ENCODE measurements at places on chromosomes 16 and 17.

GRCh38 chr17:20300436-20300934 lies 166.9 kb downstream of the LGALS9B start:
- no peak for DNase-seq

DNA sequence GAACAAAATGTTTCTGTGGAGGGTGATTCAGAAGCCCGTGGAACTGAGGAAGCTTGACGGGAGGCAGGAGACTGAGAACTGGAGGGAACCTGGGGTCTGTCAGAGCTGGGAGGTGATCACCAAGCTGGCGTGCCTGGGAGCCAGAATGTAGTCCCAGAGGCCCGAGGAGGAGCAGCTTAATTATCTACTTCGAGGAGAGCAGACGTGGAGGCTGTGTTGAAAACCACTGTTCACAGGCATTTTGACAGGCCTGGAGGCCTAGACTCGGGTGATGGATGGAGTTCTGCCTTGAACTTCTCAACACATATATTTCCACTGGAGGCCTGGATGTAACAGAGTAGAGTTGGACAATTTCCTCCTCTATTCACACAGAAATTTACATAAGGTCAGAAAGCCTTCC lies 177.7 kb upstream of the SALL1 start:
- DNase-seq, result no peak

- DNase-seq, result no peak
These were observed 37.2 kb downstream of the SIAH1 start for GRCh38 chr16:48347980-48348379.

GRCh38 chr17:29674281-29674680 lies 51.6 kb upstream of the CORO6 start:
- DNase-seq, result no peak

DNA sequence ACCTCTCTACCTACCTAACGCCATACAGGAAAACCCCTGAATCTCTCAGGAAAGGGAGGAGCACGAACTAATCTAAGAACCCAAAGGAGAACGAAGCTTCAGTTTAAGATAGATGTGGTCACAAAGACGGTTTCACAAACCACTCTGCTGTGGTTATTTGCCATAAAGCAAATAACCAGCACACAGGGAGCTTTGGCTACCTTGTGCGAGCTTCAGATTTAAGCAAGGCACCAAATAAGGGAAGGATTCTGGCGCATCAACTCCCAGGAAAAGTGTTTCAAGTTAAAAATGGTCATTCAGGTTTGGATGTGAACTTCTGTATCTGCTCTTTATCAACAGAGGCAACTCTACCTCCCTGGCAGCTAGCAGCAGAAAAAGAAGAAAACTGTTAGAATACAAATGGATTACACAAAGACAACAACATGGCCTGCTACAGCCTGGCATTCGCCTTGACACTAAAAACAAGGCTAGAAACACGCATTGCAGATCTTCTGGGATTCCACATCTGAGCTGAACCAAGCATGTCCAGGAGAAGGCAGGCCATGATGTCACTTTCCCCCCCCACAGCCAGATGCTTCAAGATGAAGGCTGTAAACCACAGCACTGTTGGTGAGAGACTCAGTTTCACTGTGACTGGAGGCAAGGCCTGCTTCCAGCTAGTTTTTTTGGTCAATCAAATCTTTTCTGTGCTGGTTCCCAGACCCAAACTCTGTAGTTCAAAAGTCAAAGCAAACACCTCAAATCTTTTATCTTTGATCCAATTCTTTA lies 43.6 kb downstream of the SMG6 start:
- no peak for DNase-seq

GRCh38 chr16:685967-686366 lies 1.8 kb upstream of the JMJD8 start:
- DNase-seq, result peak; percentile 54

DNA sequence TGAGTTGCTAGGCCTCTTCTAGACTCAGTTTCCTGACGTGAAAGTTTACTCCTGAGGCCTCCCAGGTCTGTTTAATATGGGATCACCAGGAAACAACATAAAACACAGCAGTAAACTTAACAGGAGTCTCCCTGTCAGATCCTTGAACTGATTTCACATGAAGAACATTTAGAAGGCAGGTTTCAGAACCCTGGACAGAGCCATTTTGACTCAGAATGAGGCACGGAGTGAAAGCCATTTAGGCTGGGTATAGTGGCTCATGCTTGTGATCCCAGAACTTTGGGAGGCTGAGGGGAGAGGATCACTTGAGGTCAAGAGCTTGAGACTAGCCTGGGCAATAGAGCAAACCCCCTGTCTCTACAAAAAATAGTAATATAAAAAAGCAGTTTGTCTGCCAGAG lies 289.1 kb downstream of the CA10 start:
- DNase-seq, result peak; percentile 41

- peak; percentile 95 for DNase-seq
These were observed 9.6 kb upstream of the WNT9B start for GRCh38 chr17:46841561-46842379.

DNA sequence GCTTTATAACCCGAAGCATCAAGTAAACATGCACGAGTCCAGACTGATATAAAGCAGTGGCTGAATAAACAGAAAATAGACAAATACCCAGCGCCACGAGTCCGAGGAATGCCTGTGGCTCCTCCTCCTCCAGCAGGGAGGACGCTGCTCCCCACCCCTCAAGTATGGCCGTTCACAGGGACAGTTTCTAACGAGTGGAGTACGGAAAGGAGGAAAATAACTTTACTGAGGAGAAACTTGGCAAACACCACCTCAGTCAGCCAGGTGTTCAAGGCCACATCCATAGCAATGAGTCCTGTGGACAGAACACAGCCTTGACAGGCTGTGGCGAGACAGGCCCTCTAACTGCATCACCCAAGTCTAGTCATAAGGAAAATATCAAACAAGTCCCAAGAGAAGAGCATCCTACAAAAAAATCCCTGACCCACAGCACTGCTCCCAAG lies 9.2 kb downstream of the ZDHHC7 start:
- DNase-seq, result no peak

- DNase-seq, result no peak
These were observed 10.8 kb downstream of the PSMD7 start for GRCh38 chr16:74307383-74307782.

DNA sequence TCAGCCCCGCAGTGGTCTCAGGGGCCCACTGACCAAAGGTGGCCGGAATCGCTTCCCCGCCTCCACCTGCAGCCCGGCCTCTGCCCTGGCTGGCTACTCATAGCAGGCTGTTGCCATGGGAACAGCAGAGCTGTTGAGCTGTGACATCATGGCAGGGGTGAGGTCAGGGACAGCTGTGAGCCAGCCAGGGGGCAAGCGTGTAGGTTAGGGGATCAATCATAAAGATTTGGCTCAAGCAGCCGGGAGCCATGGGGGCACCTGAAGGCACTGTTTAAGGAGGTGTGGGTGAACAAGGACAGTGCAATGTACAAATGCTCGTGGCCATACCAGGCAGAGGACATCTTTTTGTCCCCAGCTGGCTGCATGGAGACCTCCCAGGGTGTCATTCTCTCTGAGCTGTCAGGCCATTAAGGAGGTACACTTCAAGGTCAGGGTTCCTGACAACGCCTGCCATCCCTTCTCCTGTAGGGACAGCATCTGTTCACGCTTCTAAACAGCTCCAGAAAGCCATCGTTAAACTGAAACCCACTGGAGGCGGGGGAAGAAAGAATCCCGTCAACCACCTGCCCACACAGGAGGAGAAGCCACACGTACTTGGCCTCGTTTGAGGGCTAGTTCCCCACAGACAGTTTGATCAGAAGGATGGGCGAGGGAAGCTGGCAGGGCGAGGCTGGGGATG lies at the start of gene CEP295NL:
CEP295NL (minus strand) TSS at position 101 of the 679 bp plus-strand sequence. CDS start 1,373 bp downstream, outside the sequence.
- peak; percentile 86 for DNase-seq

DNA sequence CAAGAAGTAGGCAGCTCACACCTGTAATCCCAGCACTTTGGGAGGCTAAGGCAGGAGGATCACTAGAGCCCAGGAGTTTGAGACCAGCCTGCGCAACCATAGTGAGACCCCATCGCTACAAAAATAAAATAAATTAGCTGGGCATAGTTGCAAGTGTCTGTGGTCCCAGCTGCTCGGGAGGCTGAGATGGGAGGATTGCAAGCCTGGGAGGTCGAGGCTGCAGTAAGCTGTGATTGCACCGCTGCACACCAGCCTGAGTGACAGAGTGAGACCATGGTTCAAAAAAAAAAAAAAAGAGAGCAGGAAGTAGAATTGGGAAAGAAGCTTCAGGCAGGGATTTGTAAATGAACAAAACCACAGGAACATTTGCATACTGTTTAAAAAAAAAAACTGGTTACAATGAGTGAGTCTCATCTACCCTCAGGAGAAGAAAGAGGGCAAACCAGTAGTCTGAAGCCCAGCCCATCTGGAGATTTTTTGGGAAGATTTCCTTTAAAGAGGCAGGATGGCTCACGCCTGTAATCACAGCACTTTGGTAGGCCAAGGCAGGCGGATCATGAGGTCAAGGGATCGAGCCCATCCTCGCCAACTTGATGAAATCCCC lies 7.9 kb downstream of the MPV17L start:
- DNase-seq, result no peak

- no peak for DNase-seq
These were observed 42.4 kb downstream of the RNF157 start for GRCh38 chr17:76197911-76198310.

GRCh38 chr16:82628711-82629110 lies 1.9 kb downstream of the CDH13 start:
- no peak for DNase-seq

DNA sequence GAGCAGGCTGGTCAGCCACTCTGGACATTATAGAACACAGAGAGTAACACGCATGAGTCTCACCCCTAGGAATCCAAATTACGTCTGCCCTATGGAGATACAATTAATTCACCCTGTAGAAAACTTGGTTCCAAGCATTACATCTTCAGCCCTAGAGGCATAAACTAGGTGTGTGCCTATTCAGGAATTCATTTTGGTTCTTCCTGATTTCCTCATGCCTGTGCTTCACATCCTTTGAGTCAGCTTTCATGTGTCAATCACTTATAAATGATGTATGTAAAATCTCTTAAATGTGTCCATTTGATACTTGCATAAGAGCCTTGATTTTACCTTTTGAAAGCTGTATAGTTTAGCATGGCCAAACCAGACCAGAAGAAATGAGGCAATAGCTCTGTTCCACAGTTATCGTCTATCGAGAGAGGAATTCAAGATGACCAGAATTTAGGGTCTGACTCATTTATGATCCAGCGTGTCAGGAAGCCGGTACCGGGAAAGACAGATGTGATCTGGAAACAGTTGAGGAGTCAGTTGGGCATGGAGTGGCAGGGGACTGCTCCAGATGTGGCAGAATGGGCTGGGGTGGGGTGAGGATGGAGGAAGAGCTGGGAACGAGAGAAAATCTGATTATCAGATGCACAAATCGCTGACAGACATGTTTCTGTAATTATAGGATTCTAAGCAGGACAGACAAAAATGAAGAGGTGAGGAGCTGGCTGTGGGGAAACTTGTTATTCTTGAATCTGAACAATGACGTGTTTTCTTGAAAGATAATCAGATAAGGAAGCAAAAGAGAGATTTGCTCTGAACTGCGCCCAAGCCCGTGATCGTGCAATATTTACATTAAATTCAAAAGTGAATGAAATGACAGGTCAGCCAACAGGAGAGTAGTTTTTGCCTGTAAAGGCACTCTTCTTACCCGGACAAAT lies 76.7 kb downstream of the C16orf95 start:
- no peak for DNase-seq
